ENCODE measurements at places on chromosomes 6 and 20.
A peak's percentile ranks its signal among the peaks of the same experiment; 100 is the strongest.

- no peak for DNase-seq
Measured at GRCh38 chr20:60009826-60010616, 51.8 kb downstream of the CDH26 start.

- no peak for DNase-seq
Measured at GRCh38 chr20:13913572-13913971, 76.8 kb downstream of the SEL1L2 start.

GRCh38 chr6:39495640-39496039, 173.1 kb upstream of the KCNK16 start:
- DNase-seq, result no peak

DNA sequence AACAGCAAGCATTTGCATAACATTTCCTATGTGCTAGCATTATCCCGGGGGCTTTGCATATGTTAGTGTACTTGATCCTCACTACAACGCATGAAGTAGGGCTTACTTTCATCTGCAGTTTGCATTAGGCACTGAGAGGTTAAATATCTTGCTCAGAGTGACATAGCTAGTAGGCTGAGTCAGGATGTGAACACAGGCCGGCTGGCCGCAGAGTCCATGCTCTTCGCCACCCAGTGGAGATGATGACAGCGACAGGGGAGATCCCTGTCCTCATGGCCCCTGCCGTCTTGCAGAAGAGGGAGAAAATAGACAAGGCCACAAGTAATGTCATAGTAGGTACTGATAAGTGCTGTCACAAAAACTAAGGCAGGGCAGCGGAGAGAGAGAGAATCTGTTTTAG, 46.9 kb downstream of the LYRM4 start:
- DNase-seq, result no peak

DNA sequence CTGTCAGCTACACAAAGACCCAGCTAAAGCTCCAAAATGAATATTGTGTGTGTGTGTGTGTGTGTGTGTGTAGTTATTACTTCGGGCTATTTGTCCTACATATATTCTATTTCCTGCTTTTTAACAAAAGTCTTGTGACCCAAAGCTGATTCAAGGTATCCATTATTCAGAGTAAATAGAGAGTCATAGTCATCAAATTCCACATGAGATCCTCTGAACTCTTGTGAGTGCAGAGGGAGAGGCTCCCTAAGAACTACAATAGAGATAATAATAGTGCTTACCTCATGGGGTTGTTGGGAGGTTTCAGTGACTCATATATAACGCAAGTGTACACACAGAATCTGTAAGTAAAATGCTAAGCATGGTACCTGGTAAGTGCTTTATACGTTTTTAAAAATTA, 95.6 kb upstream of the SHLD1 start:
- DNase-seq, result peak; percentile 95

DNA sequence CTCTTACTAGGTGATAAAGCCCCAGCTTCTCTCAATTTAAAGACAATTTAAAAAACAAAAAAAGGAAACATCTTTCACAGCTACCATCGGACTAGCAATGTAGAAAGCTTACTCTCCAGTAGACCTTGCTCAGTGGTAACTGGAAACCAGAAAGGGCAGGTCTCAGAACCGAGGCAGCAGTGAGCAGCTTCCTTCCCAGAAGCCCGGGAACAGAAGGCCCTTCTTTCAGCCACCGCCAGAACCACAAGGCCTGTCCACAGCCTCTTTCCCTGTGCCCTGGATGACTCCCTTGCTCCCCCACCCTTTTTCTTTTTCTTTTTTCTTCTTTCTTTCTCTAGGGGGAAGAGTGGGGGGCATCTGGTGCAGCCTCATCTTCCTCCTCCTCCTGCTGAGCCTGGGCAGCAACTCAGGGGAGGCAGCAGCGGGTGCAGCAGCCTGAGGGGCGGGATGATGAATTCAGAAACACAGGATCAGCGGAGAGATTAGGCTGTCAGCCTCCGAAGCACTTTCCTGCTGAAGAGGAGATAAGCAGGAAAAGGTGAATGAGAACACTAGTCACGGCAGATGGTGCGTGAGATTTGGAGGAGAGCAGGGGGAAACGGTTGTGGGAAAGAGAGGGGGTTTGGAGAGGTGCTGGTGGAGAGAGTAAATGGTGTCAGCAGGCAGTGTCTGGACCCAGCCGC, 158.5 kb downstream of the ID4 start:
- no peak for DNase-seq

DNA sequence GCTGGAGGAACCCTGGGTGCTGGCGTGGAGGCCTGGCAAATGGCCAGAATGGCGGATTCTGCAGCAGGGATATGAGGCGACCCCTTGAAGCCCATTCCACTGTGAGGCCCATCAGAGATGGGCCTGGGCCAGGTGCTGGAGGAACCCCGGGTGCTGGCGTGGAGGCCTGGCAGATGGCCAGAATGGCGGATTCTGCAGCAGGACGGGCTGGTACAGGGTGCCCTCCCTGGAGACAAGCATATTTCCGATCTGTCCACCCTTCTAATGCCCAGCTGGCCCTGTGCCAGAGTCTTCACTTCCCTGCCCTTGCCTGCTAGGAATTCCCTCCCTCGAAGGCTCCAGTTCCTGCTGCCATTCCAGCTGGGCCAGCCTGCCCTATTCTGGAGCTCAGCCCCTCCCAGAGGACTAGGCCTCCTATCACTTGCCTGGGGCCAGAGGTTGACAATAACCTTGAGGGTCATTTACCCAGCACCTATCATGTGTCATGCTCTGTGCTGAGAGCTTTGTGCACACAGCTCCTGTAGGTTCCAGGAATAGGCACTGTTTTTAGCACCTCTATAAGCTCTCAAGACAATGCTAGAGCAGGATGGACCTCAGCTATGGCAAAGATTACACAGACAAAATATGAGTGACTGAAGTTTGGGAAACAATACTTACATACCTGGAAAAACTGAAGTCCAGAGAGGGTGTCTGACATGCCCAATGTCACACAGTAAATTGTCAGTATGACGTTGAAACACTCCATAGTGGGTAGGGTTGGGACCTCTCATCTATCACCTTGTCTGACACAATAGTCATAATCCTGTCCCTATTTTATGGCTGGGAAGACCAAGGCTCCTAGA, 21.4 kb downstream of the SUN5 start:
- DNase-seq, result no peak

DNA sequence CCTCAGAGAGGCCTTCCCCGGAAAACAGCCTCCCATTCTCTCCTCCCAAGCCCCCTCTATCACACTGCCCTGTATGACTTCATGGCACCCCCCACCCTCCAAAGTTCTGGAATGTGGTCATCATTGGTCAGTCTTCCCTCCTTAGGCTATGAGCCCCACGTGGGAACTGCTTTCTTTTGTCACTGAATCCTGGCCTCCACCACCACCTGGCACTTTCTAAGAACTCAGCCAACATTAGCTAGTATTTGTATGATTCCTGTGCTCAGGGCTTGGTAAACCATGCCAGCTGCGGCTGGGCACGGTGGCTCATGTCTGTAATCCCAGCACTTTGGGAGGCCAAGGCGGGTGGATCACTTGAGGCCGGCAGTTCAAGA, 8.4 kb upstream of the E2F1 start:
- no peak for DNase-seq

DNA sequence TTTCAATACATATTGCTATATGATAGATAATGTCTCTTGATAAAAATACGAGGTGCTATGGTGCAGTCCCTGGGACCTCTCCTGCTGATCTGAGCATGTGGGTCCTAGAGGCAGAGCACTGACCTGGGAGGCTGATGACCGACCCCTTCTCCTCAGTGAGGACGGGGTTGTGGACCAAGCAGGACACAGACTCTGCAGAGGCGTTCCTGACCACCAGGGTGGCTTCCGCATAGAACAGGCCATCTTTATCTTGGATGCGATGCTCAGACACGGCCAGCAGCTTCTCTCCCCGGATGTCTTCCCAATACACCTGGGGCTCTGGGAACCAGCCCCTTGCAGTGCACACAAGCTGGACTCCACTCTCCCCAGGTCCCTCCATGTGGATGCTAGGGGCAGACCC, 4.2 kb downstream of the BTNL2 start:
- DNase-seq, result no peak

DNA sequence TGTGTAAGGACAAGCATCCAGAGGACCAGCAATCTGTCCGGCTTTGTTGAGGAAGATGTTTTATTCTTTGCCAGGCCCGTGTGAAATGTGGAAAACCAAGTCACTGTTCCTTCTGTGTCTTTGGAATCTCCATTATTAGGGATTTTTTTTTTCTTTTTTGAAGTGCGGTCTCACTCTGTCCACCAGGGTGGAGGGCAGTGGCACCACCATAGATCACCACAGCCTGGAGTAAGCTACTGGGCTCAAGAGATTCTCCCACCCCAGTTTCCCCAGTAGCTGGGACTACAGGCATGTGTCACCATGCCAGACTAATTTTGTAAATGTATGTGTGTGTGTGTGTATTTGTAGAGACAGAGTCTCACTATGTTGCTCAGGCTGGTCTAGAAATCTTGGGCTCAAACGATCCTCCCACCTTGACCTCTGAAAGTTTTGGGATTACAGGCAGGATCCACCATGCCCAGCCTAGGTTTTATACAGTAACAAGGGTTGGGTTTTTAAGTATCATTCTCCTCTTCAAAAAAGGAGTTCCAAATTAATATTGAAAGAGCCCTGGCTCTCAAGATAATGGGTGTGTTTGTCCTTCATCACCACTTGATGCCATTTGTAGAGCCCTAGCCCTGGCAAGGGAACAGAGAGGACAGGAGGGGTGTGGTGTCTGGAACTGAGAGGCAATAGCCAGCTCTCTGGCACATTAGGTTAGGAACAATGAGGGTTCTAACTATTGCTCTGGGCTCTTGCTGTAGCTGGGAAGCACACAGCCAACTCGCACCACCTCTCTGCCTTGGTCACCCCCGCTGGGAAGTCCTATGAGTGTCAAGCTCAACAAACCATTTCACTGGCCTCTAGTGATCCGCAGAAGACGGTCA, 3.1 kb downstream of the LAMP5 start:
- no peak for DNase-seq

DNA sequence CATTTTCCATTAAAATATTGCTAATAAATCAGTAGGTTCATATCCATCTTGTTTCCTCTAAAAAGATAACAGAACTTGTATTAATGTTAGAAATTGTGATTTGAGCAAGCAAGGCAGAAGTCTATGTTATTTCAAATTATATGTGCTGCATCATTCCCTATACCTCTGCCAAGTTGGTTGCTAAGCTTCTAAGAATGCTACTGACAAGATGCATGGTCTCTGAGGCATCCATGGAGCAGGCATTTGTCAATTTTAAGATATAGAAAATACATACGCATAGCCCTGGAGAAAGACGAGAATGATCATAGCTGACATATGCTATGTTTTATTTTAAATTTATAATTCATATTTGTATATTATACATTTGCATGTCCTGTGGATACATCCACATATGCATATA, 168.3 kb upstream of the THEMIS start:
- peak; percentile 55 for DNase-seq

DNA sequence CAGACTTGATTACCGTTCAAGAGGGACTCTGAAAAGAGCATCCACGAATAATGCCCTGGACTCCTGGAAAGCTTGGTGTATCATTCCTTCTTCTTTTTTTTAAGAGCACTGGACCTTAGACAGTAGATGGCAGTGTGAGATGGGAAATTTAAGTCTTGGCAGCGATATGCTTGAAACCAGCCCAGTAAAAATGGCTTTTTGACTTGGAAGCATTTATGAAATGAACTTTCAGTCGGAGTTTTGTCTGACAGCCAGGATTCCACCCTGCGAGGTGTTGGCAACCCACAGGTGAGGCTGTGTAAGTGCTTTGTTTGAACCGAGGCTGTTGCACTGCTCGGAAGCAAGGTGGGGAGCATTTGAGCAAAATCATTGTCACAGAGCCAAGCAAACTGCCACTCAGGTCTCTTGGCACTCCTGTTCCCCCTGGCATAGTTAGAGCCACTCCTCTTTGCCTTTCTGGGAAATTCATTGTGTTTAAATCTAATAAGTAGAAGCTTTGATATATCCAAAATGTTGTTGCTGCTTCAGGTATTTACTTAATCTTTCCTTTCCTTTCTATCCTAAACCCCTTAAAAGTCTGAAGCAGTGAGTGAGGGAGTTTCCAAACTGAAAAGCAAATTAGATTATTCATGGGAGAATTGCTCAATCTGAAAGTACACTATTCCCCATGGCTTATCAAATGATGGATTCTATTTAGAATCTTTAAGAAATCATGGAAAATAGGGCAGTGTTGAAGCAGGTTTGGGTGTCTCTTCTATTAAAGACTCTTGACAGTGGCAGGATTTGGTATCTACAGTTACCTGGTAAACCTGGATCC, 272.8 kb upstream of the SLC35B3 start:
- peak; percentile 14 for DNase-seq

GRCh38 chr6:131134220-131134979, 867 bp upstream of the AKAP7 start:
- DNase-seq, result no peak

GRCh38 chr6:74731204-74731603, 474.6 kb downstream of the COL12A1 start:
- DNase-seq, result no peak

- DNase-seq, result no peak
Measured at GRCh38 chr20:50070361-50070760, 42.6 kb downstream of the UBE2V1 start.

- DNase-seq, result no peak
Measured at GRCh38 chr6:34015586-34015985, 130.3 kb downstream of the GRM4 start.

DNA sequence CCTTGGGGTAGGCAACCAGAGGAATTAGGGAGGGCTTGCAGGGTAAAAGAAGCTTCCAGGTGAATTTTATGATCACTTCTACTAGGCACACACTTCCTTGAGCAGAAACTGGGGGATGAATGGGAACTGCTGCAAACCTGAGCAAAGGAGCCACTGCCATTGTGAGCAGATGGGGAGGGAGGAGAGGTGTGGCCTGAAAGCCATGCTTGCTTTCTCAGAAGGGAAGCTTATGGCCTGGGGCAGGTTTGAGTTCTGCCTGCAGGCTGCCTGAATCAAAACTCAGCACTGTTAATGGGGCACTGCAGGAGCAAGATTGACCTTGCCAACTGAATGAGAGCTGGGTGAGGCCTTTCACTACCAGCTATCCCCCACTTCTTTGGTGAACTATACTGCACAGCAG, 328.1 kb downstream of the NKAIN2 start:
- DNase-seq, result no peak

DNA sequence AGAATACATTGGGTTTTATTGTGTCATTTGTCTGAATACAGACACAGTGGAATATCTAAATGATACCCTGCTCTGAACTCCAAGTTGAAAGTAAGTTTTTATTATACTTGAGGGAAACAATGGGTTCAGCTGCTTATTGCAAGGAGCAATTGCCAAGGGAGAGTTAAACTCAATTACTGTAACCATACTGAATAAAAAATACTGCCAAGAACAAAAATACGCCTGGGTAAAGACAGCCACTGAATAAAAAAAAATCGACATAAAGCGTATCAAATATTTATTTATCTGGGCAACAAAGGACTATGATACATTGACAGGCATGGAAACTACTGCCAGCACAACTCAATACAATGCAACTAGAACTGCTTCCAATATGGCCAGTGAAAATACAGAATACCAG, 18.1 kb downstream of the TFAP2A start:
- no peak for DNase-seq
